ENCODE measurements at places on chromosomes 1 and 21. TPM values are rescaled to one million over a fixed set of nuclear protein-coding genes. Genes with fewer than 3 reads are reported as not detected.

Gene CIART
- total RNA-seq = 19.0 TPM

Gene PLD5
- total RNA-seq = not detected

Gene NPHS2
- total RNA-seq = not detected

Gene NR5A2
- 0.36 TPM for total RNA-seq

Gene RHD
- total RNA-seq = not detected

Gene MYOG
- not detected for total RNA-seq

Gene RUNX3
- 3.7 TPM for total RNA-seq

Gene GPR37L1
- total RNA-seq = 0.04 TPM

Gene SPRR2A
- total RNA-seq = not detected

Gene KRTAP10-10
- total RNA-seq = not detected

Gene G0S2
- 723 TPM for total RNA-seq

Gene MRPS21
- 109 TPM for total RNA-seq

Gene ERO1B
- total RNA-seq = 0.95 TPM

- DNase-seq = peak; percentile 42
Measured at GRCh38 chr1:73100216-73100615, 817.9 kb upstream of the NEGR1 start.

- peak; percentile 30 for DNase-seq
Measured at GRCh38 chr1:228045405-228045804, 37.1 kb upstream of the ARF1 start.

- no peak for DNase-seq
Measured at GRCh38 chr1:152067150-152067549, 21.7 kb downstream of the TCHHL1 start.

DNA sequence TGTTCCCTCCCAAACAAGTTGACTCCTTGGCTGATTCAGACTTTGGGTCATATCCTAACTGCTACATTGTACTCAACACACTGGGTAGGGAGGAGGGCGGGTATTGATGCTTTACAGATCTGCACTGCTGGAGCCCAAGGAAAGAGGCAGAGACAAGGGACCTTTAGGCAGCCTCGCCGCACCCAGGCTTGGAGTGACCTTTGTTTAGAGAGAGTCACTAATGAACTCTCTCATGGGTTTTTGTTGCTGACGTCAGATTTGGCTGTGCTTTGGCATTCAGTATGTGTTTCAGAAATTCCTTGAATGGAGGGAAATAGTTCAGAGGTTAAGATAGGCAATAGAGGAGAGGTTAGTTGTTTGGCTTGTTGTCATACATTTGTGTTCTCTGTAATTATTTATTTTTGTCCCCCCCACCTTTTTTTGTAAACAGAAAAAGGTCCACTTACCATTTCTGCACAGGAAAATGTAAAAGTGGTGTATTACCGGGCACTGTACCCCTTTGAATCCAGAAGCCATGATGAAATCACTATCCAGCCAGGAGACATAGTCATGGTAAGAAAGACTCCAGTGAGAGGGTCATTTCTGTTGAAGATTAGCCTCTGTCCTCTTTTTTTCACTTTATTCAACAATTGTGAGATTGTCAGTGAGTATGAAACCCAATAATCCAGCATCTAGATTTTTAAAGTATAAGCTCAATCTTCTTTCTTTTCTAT, 116.1 kb downstream of the ATP5PO start:
- no peak for DNase-seq

- DNase-seq = no peak
Measured at GRCh38 chr1:54163051-54163450, 10.3 kb upstream of the CDCP2 start.

DNA sequence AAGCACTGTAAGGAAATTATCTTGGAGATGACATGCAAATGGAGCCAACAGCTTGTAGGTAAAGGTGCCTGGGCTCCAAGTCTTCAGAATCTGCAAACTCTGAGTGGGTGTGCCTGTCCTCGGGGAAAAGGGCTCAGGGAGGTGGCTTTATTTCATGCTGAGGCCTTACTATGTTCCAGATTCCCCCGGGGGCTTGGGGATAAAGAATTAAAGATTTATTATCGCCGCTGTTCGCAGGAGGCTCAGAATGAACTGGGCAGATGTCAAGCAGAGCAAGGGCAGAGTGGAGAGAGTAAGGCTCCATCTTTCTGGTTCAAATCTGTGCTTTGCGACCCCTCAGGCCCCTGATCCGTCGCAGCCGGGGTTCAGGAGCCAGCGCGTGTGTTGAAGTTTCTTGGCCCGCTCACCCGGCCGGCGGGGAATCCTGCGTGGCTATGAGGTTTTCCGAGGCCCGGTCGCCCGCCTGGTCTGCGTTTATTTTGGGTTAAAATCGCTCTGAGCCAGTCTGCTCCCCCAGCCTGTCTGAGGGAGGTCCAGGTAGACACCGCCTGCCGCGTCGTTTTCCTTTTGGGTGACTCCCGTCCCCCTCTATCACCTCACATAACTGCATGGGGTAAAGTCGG, 19.5 kb downstream of the RHOU start:
- DNase-seq = no peak

GRCh38 chr1:226888021-226888420, 17.6 kb downstream of the PSEN2 start:
- DNase-seq = no peak

DNA sequence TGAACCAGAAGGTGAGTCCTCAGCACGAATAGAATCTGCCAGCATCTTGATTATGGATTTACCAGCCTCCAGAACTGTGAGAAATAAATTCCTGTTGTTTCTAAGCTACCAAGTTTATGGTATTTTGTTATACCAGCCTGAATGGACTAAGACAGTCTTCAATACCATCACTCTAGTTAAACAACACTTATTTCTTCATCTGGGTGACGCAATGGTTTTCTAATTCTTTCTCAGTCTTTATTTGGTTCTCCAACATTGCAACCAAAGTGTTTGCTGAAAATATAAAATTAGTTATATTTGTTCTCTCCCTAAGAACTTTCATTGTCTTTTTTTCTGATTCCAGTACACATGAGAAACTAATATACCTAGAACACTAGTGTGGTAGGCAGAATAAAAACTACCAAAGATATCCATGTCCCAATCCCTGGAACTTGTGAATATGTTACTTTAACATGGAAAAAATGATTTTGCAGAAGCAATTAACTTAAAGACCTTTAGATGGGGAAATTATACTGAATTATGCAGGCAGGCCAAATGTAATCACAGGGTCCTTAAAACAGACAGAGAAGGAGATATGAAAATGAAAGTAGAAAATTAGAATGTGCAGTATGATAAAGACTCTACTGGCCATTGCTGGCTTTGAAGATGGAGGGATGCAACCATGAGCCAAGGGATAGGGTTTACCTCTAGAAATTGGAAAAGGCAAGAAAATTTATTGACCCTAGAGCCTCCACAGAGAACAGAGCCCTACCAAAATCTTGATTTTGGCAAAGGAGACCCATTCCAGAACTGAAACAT, 1115.1 kb downstream of the PLA2G4A start:
- DNase-seq = no peak

- peak; percentile 44 for DNase-seq
Measured at GRCh38 chr1:229253151-229253974, 17.5 kb upstream of the RAB4A start.

DNA sequence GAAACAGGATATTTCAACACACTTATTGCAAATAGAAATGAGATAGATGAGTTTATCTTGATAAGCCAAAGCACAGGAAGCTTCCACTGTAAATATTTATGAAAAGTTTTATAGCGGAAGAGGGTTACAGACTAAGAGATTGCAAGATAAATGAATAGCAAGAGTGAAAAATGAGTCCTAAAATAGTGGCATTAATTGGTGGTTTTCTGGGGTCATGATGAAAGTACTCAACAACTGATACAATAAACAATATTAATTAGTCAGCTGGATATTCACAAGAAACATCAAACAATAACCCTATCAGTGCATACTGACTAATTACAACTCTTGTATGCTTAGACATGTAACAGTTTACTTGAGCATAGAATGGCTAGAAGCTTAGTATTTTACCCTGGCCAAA, 154.8 kb upstream of the CHODL start:
- DNase-seq = no peak

GRCh38 chr1:2177541-2177940, 17.0 kb downstream of the FAAP20 start:
- DNase-seq = no peak

- no peak for DNase-seq
Measured at GRCh38 chr1:60842304-60842703, 240.1 kb upstream of the NFIA start.

GRCh38 chr21:27545754-27546349, 579.0 kb upstream of the ADAMTS5 start:
- no peak for DNase-seq

DNA sequence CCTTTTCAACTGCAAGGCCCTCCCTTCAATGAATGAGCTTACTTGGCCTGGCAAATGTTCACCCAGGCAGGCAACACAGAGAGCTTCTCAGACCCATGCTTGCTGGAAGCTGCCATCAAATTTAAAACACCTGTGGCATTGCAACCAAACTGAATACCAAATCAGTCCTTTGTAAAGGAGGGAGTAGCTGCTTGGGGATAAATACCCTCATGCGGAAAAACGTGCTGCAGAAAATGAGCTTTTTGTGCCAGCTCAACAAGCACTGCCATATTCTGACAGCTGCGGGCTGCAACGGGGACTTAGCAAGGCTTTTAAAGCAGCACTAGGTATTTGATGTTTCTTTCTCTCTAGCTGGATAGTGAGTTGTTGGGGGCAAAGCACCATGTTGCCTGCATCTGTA, 119.7 kb downstream of the PLPPR4 start:
- DNase-seq = no peak

GRCh38 chr1:8094481-8095241, 68.6 kb upstream of the ERRFI1 start:
- peak; percentile 72 for DNase-seq

GRCh38 chr1:208006258-208006920, 95.5 kb upstream of the CD34 start:
- DNase-seq = no peak

DNA sequence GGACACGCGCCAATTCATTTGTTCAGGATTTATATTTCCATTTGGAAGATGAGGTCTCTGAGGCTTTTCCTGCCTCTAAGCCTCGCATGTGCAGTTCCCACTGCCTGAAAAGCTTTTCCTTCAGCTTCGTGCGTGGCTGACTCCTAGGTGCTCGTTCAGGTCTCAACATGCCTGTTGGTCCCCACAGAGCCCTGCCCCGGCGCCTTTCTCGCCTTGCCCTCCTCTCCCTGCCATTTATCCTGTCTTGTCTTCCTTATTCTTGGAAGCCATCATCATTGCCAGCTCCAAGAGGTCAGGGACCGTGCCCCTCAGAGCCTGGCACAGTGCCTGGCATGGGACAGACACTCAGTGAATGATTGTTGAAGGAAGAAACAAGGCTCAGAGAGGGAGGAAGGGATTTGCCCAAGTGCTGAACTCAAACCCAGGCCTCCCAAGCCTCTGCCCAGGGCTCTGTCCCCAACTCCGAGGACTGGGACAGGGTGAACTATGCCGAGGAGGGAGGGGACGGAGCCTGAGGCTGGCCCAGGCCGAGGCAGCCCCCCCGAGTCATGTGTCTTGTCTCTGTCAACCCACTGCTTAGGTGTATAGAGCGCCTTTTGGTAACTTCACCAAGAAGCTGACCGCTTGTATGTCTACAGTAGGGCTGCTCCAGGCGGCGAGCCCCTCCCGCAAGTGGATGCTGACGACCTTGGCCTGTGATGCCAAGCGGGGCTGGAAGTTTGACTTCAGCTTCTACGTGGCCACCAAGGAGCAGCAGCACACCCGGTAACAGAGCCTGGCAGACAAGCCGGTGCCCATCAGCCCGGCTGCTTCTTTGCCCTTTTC, 47.3 kb downstream of the DISP3 start:
- no peak for DNase-seq

- DNase-seq = no peak
Measured at GRCh38 chr1:102851616-102852015, 256.7 kb downstream of the COL11A1 start.

GRCh38 chr21:45454926-45455673, 50.1 kb downstream of the COL18A1 start:
- DNase-seq = peak; percentile 69

GRCh38 chr21:29586696-29587095, 288.0 kb downstream of the BACH1 start:
- no peak for DNase-seq

Measured in PC-3 (cell line).